ENCODE measurements at places on chromosomes 11 and 22.

DNA sequence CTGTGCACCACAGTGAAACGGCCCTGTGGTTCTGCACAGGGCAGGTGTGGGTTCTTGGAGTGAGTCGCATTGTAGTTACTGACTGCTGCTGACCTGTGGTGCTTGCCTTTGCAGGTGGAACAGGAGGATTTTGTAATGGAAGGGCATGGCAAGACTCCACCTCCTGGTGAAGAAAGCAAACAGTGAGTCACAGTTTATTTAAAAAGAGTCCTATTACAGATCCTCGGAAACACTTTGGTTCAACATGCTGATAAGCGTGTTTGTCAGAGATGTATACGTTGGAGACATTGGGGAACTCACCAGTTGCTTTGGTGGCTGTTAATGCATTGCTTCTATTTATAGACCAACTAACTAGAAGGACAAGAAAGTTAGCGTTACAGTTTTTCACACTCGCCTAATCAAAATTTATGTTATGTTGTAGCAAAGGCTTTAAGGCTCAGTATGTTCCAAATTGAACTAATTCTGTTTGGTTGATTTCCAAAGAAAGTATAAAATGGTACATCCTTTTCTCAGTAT lies 21.7 kb upstream of the TNRC6B start:
- DNase-seq = no peak

DNA sequence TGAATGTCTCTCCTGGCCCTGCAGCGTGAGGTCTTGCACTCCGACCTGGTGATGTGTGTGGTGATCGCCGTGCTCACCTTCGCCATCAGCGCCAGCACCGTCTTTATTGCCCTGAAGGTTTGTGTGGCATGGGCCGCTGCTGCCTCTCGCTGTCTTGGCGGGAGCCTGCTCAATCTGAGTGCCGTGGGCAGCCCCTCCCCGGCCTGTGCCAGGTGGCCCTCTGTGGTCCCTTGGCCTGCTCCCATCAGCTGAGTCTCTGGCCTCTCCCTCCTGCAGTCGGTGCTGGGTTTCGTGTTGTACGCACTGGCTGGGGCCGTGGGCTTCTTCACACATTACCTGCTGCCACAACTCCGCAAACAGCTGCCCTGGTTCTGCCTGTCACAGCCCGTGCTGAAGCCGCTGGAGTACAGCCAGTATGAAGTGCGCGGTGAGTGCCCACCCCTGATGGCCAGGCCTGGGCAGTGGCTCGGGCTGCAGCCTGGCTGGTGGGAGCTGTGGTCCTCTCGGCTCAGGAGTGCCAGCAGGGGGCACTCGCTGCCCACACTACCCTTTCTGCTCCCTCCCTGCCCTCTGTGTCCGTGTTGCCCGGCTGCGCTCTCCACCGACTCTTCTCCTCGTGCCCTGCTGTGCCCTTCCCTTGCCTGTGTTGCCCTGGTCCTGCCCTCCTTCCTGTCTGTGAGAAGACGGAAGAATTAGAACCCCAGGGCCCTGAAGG lies 10.2 kb downstream of the PCNX3 start:
- no peak for DNase-seq

- no peak for DNase-seq
These were observed 127.1 kb downstream of the TRIM29 start for GRCh38 chr11:120010775-120011174.

DNA sequence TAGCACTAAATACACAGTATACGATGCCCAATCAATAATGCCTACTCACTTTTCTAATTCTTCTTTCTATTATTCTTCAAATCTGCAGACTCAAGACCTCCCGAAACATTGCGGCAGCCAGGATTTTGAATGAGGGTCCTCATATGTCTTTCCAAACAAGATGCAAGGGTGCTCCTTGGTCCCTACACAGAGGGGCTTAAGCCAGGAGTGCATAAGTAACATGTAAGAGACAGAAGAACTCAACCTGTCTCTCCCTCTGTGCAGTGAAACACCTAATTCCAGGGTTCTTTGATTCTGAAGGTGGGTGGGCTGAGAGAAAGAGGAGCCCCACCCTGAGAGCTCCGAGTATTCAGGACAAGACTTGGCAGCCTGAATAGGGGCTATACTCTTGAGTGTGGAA lies 117.6 kb downstream of the ZNF280B start:
- DNase-seq = no peak

- no peak for DNase-seq
These were observed 50.9 kb upstream of the RRAS2 start for GRCh38 chr11:14409891-14410290.

DNA sequence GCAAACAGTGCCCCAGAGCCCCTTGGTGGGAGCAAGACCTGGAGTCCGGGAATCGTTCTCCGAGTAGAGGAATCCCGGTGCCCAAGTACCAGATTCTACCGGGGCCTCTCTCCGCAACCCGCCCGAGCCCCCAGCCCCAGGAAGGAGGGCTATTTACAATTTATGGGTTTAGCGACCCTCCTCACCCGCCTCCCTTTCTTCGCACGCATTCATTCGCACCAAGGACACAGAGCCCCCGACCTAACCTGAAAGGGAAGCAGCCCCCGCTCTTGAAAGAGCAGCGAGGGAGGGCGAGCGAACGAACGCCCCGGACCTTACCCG lies 628 bp downstream of the LRP4 start:
- DNase-seq = no peak

GRCh38 chr11:111819161-111819828 lies 52.1 kb downstream of the ALG9 start:
- DNase-seq = no peak

- no peak for DNase-seq
These were observed 39.5 kb downstream of the REXO2 start for GRCh38 chr11:114478768-114479167.

DNA sequence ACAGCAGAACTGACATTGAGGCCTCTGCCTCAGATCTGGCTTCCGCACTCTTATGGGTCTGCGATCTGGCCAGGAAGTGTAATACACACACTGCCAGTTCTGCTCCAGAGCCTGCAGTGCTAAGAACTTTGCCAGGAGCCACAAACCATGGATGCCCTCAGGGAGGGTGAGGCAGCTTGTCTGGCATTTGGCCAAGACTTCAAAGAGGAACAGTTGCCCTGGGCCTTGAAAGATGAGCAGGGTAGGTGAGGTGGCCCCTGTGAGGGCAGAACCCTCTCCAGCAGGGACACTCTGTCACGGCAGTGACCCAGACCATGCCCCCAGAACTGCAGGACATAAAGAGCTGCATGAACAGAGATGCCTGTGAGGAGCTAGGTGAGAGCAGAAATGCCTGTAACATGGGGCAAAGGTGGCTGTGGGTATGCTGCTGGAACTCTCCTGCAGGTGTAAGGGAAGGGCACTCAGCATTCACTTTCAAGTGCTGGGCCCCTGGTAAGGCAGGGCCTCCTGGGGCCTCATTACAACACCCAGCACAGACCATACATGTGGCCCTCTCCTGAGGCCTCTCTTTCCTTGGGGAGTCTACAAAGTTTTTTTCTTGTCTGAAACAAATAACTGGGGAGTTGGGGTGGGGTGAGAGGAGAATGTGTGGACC lies 47.3 kb downstream of the NEU3 start:
- DNase-seq = no peak

- no peak for DNase-seq
These were observed 40.1 kb upstream of the UCP3 start for GRCh38 chr11:74048993-74049392.

GRCh38 chr22:49771266-49772065 lies 56.2 kb downstream of the BRD1 start:
- DNase-seq = no peak

DNA sequence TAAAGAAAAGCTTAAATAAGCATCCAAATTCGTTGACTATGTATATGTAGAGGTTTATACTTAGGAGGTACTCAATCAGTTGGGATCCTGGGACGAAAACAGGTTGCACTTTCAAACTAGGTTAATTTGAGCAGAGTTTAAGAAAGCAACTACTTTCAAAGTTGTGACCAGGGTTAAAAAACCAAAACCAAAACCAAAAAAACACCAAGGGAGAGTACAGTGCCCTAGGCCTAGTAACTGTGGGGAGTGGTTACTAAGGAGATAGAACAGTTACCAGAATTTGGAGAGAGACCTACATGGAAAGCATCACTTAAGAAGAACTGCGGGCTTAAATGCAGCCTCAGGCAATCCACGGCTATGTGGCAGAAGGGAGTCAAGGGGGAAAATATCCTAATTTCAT lies 148.3 kb downstream of the JRKL start:
- DNase-seq = no peak
